Activated naive CD8-positive, alpha-beta T cell treated with anti-CD3 and anti-CD28 coated beads, Interleukin-2, amount 50 U/mL, for 24 hours (primary cell): ENCODE measurements at places on chromosomes 4 and X.

DNA sequence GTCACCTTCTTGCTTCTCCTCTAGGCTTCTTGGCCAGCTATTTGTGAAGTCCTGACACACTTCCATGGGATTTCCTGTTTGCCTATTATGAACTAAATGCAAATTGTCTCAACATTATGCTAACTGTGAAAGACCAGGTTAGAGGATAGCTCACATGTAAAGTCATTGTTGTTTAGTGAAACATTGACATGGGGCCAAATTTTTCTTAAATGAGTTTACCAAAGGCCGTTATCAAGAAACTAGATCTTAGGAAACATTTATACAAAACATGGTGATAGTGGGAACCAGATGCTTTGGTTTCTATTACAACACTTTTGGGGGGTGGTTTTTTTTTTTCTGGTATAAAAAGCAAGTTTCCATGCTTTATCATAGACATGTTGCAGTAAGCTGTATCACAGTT is 466.8 kb upstream of the FAM241A start:
- no peak for DNase-seq

- no peak for DNase-seq
Observed at GRCh38 chrX:95350774-95351488, 1333.7 kb upstream of the DIAPH2 start.

GRCh38 chrX:10930151-10930550 is 181.0 kb upstream of the HCCS start:
- DNase-seq: no peak

GRCh38 chrX:71919431-71919830 is 8.8 kb downstream of the NHSL2 start:
- DNase-seq: no peak

DNA sequence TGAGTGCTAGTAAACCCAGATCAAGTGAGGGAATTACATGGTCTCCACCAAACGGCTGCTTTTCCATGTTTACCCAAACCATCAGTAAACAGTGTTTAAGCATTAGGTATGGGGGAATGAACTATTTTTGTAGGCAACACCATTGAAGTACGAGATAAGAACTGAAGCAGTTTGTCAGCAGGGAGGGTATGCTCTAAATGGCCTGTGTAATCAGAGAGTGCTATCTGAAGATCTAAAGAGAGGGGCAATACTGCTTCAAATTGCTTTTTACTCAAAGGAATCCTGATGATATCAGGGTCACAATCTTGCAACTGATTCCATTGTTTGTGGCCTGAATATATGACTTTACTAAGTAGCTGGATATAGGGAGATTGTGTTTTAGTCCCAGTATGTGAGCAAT is 10.4 kb upstream of the SPIN4 start:
- DNase-seq: no peak

DNA sequence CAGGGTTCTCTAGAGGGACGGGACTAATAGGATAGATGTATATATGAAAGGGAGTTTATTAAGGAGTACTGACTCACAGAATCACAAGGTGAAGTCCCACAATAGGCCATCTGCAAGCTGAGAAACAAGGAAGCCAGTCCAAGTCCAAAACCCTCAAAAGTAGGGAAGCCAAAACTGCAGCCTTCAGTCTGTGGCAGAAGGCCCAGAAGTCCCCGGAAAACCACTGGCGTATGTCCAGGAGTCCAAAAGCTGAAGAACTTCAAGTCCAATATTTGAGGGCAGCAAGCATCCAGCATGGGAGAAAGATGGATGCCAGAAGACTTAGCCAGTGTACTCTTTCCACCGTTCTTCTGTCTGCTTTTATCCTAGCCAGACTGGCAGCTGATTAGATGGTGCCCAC is 227.2 kb downstream of the KCTD8 start:
- DNase-seq: no peak

- no peak for DNase-seq
Observed at GRCh38 chr4:144705601-144706590, 59.9 kb downstream of the HHIP start.

- no peak for DNase-seq
Observed at GRCh38 chrX:111181951-111182350, 86.0 kb downstream of the PAK3 start.

GRCh38 chrX:16664626-16665025 is 14.7 kb downstream of the S100G start:
- DNase-seq: no peak

DNA sequence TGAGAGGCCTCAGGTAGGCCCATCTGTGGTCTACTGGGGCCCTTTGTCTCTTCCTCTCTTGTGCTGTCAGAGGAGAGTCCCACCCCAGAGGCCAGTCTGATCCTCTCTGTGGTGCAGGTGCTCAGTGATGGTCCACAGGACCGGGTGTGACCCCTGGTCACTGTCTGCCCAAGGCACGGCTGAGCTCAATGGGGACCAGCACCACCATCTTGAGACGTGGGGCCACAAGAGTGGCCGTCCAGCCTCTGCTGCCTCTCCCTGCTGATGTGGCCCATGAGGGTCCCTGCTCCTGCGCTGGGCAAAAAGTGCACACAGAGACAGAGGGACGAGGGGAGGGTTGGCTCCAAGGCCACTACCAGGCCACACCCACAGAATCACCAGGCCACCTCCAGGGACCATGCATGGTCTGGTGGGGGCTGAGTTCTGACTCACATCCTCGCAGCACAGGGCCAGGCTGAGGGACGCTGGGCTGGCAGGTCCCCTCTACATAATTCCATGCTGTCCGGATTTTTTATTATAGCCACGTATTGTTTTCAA is 88.3 kb downstream of the FAM53A start:
- DNase-seq: no peak

DNA sequence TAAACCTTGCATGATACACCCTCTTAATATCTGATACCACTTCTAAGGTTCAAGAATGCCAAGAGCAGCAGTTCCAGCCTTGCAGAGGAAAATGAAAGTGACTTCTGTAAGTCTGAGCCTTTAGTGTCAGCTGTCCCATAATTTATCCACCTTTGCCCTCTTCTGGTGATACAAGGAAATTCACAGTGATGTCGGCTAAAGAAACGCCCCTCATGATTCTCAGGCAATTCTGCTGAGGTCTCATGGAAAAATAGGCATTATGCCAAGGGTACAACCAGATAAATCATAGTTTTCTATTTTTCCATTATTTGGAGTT is 172.2 kb upstream of the CXCL13 start:
- no peak for DNase-seq

GRCh38 chr4:118224243-118224829 is 128.5 kb downstream of the PRSS12 start:
- DNase-seq: no peak

GRCh38 chr4:131499141-131499873 is 1649.8 kb upstream of the PCDH10 start:
- no peak for DNase-seq

DNA sequence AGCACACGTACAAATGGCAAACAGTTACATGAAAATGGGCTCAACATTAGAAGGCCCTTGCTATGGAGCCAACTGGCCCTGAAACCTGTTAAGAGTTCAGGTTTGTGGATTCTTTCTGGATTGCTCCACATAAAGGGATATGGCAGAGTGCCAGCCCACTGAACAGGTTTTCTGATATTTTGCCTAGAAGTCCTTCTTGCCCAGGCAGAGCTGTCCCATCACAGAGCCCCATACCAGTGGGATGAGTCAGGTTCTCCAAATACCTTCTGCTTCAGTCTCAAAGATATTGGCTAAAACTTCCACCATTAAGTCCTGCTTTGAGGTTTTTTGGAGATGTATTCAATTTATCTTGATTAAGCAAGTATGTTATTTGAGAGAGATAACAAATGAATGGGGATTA is 146.8 kb upstream of the IL1RAPL2 start:
- no peak for DNase-seq

DNA sequence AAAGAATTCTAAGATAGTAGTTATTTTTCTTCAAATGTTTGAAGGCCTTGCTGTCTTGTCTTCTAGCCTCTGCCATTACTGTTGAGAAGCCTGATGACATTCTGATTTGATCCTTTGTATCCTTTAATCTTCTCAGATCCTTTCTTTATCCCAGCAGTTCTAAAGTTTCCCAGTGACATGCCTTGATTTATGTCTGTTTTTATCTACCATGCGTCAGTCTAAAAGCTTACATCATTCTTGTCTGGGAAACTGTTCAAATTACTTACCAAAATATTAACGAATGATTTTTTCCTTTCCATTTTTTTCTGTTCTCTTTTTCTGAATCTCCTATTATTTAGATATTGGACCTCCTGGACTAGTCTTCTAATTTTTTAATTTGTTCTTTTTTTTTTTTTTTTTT is 78.3 kb upstream of the HELT start:
- DNase-seq: no peak

- no peak for DNase-seq
Observed at GRCh38 chr4:168664242-168664891, 167.5 kb downstream of the PALLD start.

DNA sequence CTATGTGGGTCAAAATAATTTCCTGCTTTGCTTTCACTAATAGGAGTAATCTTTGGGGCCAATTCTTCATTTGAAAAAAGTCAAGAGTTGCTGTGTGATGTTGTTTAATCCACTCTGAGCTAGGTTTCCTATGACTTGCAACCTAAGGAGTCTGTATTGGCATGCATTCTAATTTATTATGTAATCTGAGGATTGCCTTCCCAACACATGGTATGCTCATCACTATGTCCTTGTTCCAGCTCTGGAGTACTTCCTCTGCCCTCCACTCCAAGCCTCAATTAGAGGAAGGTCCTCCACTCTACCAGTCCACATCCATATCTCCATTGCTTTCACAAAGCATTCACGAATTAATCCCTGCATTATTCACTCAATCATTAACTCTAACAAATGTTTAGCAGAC is 56.1 kb downstream of the PPP3CA start:
- no peak for DNase-seq

DNA sequence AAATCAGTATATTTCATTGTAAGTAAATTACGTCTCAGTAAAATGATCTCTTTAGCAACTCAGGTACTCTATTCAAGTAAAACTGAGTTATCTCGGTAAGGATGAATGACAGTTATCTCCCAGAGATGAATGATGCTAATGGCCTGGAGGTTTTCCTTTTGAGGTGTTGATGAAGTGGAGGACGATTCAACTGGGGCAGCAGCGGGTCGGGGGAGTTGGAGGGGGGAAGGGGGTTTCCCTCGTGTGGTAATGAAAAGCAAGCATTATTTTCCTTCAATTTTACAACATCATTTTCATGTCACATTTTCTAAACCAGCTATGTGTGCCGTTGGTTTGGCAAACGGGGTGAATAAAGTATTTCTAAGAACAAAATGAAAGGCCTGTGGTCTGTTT is 92.4 kb upstream of the ATXN3L start:
- no peak for DNase-seq

DNA sequence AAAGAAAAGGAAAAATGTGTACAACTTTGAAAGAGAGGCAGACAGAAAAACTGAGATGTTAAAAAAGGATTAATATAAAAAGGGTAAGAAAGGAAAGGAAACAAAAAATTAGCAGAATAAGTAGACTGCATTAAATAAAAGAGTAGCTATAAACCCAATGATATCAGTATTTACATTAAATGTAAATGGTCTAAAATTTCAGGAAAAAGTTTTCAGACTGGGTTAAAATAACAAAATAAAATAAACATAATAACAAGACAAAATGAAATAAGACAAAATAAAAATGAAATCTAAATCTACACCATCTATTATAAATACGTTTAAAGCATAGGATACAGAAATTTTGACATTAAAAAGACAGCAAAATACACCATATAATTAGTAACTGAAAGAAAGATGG is 199.0 kb downstream of the HTR2C start:
- no peak for DNase-seq
